ENCODE measurements at places on chromosomes 7 and 10.

- peaks cover 1% of the 10 kb centered on the region for H3K27me3 ChIP-seq
- H3K4me3 ChIP-seq: no peak overlapping the region
- H3K27ac ChIP-seq: no peak overlapping the region
- no peaks in the 10 kb centered on the region for H3K36me3 ChIP-seq
- DNase-seq: no peak
Observed at GRCh38 chr10:112843623-112844022, 106.4 kb upstream of the TCF7L2 start.

GRCh38 chr7:27175626-27176523, 1.8 kb upstream of the HOXA10 start:
- peak overlapping the region; percentile 61 for H3K4me3 ChIP-seq
- H3K4me1 ChIP-seq: peaks cover 7% of the 10 kb centered on the region
- H3K36me3 ChIP-seq: peaks cover 4% of the 10 kb centered on the region
- no peaks in the 10 kb centered on the region for H3K27me3 ChIP-seq

DNA sequence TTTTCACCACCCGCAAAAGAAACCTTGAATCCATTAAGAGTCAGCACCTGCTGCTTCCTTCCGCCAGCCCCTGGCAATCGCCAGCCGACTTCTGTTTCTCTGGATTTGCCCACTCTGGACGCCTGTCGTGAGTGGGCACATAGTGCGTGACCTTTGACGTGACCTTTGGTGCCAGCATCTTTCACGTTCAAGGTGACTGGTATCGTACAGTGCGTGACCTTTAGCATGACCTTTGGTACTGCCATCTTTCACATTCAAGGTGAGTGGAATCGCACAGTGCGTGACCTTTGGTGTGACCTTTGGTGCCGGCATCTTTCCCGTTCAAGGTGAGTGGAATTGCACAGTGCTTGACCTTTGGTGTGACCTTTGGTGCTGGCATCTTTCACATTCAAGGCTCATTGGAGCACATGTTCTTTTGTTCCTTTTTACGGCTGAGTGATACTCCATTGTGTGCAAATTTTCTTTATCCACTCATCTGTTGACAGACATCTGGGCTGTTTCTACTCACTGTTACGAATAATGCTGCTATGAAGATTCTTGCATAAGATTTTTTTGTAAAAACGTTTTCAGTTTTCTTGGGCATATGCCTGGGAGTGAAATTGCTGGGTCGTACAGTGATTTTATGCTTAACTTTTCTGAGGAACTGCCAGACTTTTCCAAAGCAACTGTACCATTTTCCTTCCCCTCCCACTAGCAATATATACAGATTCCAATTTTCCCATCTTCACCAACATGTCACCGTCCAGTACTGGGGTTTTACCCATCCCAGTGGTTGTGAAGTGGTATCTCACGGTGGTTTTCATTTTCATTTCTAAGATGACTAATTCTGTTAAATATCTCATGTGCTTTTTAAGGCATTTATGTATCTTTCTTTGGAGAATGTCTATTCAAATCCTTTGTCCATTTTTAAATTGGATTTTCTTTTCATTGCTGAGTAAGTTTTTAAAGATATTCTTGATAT, 145.3 kb downstream of the DIP2C start:
- no peak for DNase-seq
- H3K27me3 ChIP-seq: no peaks in the 10 kb centered on the region
- H3K4me3 ChIP-seq: no peak overlapping the region
- peaks cover 4% of the 10 kb centered on the region for H3K36me3 ChIP-seq

GRCh38 chr10:52865213-52865612, 92.6 kb upstream of the MBL2 start:
- H3K27me3 ChIP-seq: no peaks in the 10 kb centered on the region
- H3K36me3 ChIP-seq: no peaks in the 10 kb centered on the region
- H3K4me3 ChIP-seq: no peak overlapping the region
- no peak for DNase-seq
- peak overlapping the region; percentile 95 for H3K27ac ChIP-seq

DNA sequence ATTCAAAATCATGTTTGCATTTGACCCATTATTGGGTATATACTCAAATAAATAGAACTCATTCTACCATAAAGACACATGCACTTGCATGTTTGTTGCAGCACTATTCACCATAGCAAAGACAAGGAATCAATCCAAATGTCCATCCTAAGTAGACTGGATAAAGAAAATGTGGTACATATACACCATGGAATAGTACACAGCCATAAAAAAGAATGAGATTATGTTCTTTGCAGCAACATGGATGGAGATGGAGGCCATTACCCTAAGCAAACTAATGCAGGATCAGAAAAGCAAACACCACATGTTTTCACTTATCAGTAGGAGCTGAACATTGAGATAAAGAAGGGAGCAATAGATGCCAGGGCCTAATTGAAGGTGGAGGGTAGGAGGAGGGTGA, 12.0 kb upstream of the HHEX start:
- no peaks in the 10 kb centered on the region for H3K36me3 ChIP-seq
- no peak overlapping the region for H3K4me3 ChIP-seq
- DNase-seq: no peak
- H3K4me1 ChIP-seq: no peaks in the 10 kb centered on the region
- H3K27ac ChIP-seq: no peak overlapping the region

DNA sequence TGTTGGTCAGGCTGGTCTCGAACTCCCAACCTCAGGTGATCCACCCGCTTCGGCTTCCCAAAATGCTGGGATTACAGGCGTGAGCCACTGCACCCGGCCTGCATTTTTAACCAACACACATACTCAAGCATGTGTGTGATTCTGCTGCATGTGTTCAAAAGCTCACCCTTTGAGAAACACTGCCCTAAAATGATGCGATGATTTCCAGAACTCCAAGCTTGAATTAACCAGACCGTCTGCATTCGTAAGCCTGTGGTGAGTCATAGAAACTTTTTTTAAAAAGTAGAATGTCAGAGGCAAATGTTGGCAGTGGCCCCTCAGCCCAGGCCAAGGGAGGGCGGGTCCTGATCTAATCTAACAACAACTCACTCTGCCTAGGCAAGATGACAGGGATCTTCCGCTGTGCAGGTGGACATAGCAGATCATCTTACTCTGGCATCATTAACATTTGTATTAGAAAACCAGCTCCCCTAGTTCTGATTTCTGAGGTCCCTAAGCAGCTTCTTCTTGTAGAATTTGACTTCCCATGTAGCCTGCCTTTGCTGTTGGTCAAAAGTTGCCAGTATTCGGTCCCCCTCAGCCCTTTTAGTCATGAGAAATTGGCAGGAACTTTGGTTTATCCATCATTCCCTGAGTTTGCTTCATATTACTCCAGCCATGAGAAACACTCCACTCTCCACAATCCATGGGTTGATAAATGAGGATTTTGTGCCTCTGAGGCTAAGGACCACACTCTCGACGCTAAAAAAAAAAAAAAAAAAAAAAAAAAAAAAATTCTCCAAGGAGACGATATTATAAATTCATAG, 190.4 kb downstream of the SKIDA1 start:
- DNase-seq: peak; percentile 93
- H3K4me3 ChIP-seq: no peak overlapping the region
- peaks cover 12% of the 10 kb centered on the region for H3K4me1 ChIP-seq
- no peaks in the 10 kb centered on the region for H3K27me3 ChIP-seq
- H3K27ac ChIP-seq: peak overlapping the region; percentile 58

GRCh38 chr7:137715121-137715520, 131.7 kb downstream of the DGKI start:
- H3K4me1 ChIP-seq: no peaks in the 10 kb centered on the region
- no peaks in the 10 kb centered on the region for H3K36me3 ChIP-seq
- H3K27ac ChIP-seq: no peak overlapping the region
- no peak overlapping the region for H3K4me3 ChIP-seq
- DNase-seq: no peak

GRCh38 chr10:131022981-131023380, 288.5 kb downstream of the TCERG1L start:
- no peak overlapping the region for H3K27ac ChIP-seq
- no peaks in the 10 kb centered on the region for H3K4me1 ChIP-seq
- no peaks in the 10 kb centered on the region for H3K36me3 ChIP-seq

DNA sequence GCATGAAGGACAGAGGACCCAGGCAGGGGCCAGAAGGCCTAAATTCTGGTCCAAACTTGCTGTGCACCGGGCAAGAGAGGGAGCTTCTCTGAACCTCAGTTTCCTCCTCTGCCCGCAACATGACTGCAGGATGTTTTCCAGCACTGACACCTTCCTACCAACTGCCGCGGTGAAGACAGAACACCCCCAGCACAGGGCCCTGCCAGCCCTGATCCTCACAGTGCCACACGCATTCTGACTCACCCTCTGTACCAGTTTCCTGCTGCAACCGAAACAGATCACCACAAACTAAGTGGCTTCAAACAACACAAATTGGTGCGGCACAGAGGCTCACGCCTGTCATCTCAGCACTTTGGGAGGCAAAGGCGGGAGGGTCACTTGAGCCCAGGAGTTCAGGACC, 18.1 kb downstream of the MAD1L1 start:
- no peak overlapping the region for H3K27ac ChIP-seq
- peaks cover 83% of the 10 kb centered on the region for H3K36me3 ChIP-seq
- H3K4me3 ChIP-seq: no peak overlapping the region
- H3K4me1 ChIP-seq: peaks cover 9% of the 10 kb centered on the region
- no peak for DNase-seq
- no peaks in the 10 kb centered on the region for H3K27me3 ChIP-seq

DNA sequence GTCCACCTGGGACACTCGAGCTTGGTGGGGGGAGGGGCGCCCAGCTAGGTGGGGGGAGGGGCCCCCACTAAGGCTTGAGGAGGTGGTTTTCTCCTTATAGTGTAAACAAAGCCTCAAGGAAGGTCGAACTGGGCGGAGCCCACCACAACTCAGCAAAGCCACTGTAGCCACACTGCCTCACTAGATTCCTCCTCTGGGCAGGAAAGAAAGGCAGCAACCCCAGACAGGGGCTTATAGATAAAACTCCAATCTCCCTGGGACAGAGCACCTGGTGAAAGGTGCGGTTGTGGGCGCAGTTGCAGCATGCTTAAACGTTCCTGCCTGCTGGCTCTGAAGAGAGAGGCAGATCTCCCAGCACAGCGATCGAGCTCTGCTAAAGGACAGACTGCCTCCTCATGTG, 133.1 kb downstream of the SNX13 start:
- H3K27me3 ChIP-seq: no peaks in the 10 kb centered on the region
- DNase-seq: no peak
- peaks cover 7% of the 10 kb centered on the region for H3K36me3 ChIP-seq
- no peak overlapping the region for H3K4me3 ChIP-seq
- H3K27ac ChIP-seq: no peak overlapping the region

- no peak overlapping the region for H3K4me3 ChIP-seq
- no peak for DNase-seq
- H3K27ac ChIP-seq: no peak overlapping the region
- H3K36me3 ChIP-seq: no peaks in the 10 kb centered on the region
- no peaks in the 10 kb centered on the region for H3K4me1 ChIP-seq
Observed at GRCh38 chr10:115849197-115849596, 423.8 kb downstream of the GFRA1 start.

DNA sequence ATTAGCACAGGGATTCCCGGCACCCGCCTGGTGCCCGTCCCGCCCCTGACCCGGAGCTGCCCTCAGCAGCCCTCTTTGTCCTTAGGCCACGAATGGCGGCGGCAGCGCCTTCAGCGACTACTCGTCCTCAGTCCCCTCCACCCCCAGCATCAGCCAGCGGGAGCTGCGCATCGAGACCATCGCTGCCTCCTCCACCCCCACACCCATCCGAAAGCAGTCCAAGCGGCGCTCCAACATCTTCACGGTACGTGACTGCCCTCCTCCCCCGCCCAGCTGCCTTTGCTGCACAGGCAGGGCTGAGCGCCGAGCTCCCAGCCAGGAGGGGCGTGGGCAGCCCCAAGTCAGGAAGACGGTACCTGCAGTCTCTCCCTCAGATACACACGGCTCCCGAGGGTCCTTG, 33.6 kb downstream of the AGAP3 start:
- H3K27ac ChIP-seq: no peak overlapping the region
- DNase-seq: no peak
- H3K27me3 ChIP-seq: no peaks in the 10 kb centered on the region
- peaks cover 61% of the 10 kb centered on the region for H3K36me3 ChIP-seq
- H3K4me1 ChIP-seq: peaks cover 25% of the 10 kb centered on the region

- no peaks in the 10 kb centered on the region for H3K36me3 ChIP-seq
- no peaks in the 10 kb centered on the region for H3K4me1 ChIP-seq
- H3K27ac ChIP-seq: no peak overlapping the region
- no peak overlapping the region for H3K4me3 ChIP-seq
- peaks cover 15% of the 10 kb centered on the region for H3K27me3 ChIP-seq
Observed at GRCh38 chr10:129279446-129280154, 187.4 kb upstream of the MGMT start.

Data from mesenchymal stem cell (in vitro differentiated cells and primary cell).